ENCODE measurements at places on chromosomes 6 and 20.
A peak's percentile ranks its signal among the peaks of the same experiment; 100 is the strongest.

- no peak for DNase-seq
- peaks cover 4% of the 10 kb centered on the region for H3K4me1 ChIP-seq
- no peak overlapping the region for H3K4me3 ChIP-seq
- H3K36me3 ChIP-seq = no peaks in the 10 kb centered on the region
- H3K27ac ChIP-seq = no peak overlapping the region
- no peaks in the 10 kb centered on the region for H3K27me3 ChIP-seq
These were observed 28.9 kb downstream of the TREM1 start for GRCh38 chr6:41257369-41258195.

GRCh38 chr6:4973982-4974745 lies 29.7 kb downstream of the RPP40 start:
- H3K4me1 ChIP-seq = no peaks in the 10 kb centered on the region
- H3K36me3 ChIP-seq = no peaks in the 10 kb centered on the region
- no peak for DNase-seq

GRCh38 chr6:71675386-71675785 lies 211.0 kb upstream of the RIMS1 start:
- H3K36me3 ChIP-seq = no peaks in the 10 kb centered on the region
- no peaks in the 10 kb centered on the region for H3K4me1 ChIP-seq
- H3K4me3 ChIP-seq = no peak overlapping the region
- no peaks in the 10 kb centered on the region for H3K27me3 ChIP-seq
- DNase-seq = no peak

GRCh38 chr6:14360565-14360964 lies 243.0 kb downstream of the CD83 start:
- no peak for DNase-seq
- peaks cover under 1% of the 10 kb centered on the region for H3K4me1 ChIP-seq
- H3K4me3 ChIP-seq = no peak overlapping the region
- H3K36me3 ChIP-seq = no peaks in the 10 kb centered on the region

GRCh38 chr6:24775520-24776058 lies 852 bp downstream of the GMNN start:
- peak overlapping the region; percentile 90 for H3K4me3 ChIP-seq
- no peak for DNase-seq

DNA sequence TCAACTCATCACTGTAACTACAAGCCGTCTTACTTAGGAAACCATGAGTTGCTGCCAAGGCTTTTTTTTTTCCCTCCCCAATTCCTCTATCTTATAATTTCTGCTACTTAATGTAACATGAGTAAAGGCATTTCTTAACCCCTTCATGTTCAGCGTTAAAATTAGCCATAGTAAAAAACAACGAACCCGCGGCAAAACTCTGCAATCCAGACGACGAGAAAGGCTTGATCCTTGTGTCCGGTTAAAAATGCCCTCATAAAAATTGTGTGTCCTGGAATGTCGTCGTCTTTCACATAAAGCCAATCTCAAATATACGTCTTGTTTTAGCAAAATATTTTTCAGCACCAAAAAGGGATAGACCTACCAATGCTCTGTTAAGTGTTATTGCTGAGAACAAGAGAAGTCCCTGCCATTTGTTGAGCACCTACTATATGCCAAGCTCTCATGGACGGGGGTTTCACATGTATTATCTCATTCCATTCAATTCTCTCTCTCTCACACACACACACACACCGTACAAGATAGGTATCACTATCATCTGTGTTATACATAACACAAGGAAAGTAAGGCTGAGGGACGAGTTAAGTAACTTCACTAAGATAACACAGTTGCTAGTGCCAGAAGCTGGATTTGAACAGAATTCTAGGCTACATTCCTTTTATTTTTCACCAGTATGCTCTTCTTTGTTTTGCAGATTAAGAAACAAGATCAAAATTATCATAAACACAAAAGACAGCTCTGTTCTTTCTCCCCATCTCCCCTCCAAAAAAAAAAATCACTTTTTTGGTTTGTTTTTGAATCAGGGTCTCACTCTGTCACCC lies 683 bp upstream of the ARHGAP18 start:
- H3K4me3 ChIP-seq = peak overlapping the region; percentile 24
- no peaks in the 10 kb centered on the region for H3K36me3 ChIP-seq
- peak overlapping the region; percentile 75 for H3K27ac ChIP-seq
- DNase-seq = no peak

GRCh38 chr20:57240581-57241362 lies 25.7 kb downstream of the BMP7 start:
- no peaks in the 10 kb centered on the region for H3K4me1 ChIP-seq
- H3K27ac ChIP-seq = no peak overlapping the region
- H3K36me3 ChIP-seq = no peaks in the 10 kb centered on the region

DNA sequence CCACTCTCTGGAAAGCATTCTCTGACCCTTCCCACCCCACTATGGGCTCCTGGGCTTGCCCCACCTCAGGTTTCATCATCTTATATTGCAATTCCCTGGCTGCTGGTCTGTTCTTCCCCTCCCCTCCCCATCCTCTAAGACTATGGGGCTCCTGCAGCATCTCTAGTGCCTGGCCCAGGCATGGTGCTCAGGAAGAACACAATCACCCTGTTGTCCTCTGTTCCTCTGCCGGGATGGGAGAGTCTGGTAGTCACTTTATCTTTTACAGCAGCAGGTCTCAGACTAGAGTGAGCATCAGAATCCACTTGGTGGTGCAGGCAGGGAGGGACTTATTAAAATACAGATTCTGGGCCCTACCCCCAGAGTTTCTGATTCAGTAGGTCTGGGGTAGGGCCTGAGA lies 5.0 kb upstream of the LPIN3 start:
- no peak for DNase-seq
- peaks cover 9% of the 10 kb centered on the region for H3K4me1 ChIP-seq
- no peaks in the 10 kb centered on the region for H3K36me3 ChIP-seq
- no peaks in the 10 kb centered on the region for H3K27me3 ChIP-seq
- no peak overlapping the region for H3K27ac ChIP-seq
- H3K4me3 ChIP-seq = no peak overlapping the region

DNA sequence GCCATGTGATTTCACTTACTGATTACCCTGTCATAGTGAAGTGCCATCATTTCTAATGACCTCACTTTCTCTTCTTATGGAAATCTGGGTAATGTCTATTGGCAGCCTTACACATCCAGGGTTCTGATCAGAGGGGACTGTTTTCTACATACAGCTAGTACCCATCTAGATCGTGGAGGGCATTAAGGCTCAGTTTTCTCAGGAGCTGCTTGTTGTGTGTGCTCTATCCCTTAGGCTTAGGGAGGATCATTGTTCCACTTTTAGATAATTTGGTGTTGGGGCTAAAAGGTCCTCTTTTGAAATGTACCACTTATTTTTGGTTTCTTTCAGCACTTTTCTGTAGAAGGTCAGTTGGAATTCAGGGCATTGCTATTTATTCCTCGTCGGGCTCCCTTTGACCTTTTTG lies 3.8 kb downstream of the HSP90AB1 start:
- H3K27me3 ChIP-seq = no peaks in the 10 kb centered on the region
- H3K4me3 ChIP-seq = no peak overlapping the region
- no peak for DNase-seq
- H3K36me3 ChIP-seq = peaks cover 81% of the 10 kb centered on the region
- H3K27ac ChIP-seq = no peak overlapping the region

DNA sequence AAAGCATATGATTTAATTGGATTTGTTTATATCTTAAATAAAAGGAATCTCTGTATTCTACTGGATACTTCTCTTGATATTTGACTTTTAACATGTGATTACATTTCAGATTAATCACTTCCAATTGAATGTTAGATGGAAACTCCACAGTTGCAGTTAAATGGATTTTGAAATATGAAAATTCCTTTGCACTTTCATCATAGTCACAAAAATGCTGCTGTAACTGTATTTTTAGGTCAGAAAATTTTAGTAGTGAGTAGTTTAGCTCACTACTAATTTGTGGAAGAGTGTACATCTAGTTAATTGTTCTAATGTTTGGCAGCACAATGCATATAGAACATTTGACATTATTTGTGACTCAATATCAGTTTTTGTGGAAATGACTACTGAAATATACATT lies 26.8 kb downstream of the PTCHD4 start:
- no peak for DNase-seq
- no peaks in the 10 kb centered on the region for H3K4me1 ChIP-seq
- H3K27ac ChIP-seq = no peak overlapping the region
- no peaks in the 10 kb centered on the region for H3K27me3 ChIP-seq
- H3K36me3 ChIP-seq = no peaks in the 10 kb centered on the region

DNA sequence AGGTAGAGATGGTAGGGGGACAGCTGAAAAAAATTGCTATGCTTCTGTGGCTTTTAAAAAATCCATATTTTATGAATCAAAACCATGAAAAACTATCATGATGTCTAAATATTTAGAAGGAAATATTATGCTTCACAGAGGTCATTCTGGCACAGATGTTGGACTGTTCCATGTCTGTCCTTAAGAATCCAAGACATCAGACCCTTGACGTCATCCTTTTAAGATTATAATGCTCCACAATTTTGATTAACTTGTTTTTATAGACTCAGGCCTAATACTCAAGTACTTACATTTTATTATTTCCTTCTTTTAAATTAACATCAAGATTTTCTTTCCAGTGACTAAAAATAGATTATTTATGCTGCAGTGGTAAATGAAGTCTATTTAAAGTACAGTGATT lies 29.7 kb downstream of the FILIP1 start:
- no peak overlapping the region for H3K27ac ChIP-seq
- H3K4me3 ChIP-seq = no peak overlapping the region
- H3K27me3 ChIP-seq = no peaks in the 10 kb centered on the region
- DNase-seq = no peak

DNA sequence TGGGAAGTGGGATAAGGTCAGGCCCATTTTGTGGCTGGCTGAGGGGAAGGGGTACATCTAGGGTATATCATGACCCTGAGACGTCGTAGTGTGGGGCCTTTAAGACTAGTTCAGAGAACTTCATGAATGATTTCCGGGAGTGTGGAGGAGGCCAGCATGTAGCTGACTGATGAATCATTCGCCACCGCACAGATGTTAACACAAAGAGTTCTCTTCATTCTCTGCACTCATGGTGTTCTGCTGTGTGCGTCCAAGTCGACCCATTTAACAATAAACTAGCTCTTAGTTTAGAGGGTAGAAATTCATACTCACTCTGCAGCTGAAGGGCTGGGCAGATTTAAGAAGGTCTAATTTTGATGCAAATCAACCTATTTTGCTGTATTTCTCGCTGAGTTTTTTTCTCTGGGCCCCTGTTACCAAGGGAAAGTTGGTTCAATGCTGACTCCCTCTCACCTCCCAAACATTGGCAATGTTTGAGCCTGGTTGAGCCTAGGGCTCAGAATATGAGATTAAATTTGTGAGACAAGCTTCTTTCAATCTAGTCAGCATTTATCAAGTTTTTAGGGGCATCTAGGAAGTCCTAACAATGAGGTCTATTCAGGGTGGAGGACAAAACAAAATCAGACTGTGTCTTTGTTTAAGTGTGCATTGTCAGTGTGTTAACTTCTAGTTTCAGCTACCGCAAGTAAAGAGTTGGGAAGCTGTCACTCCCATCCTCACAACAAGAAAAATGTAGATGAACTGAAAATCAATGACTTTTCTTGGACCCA lies 106.8 kb upstream of the CBLN4 start:
- H3K4me3 ChIP-seq = no peak overlapping the region
- H3K27me3 ChIP-seq = no peaks in the 10 kb centered on the region
- H3K4me1 ChIP-seq = no peaks in the 10 kb centered on the region

- no peaks in the 10 kb centered on the region for H3K4me1 ChIP-seq
- no peak for DNase-seq
- no peak overlapping the region for H3K27ac ChIP-seq
- H3K27me3 ChIP-seq = peaks cover 2% of the 10 kb centered on the region
- no peaks in the 10 kb centered on the region for H3K36me3 ChIP-seq
These were observed 43.8 kb downstream of the TMEM244 start for GRCh38 chr6:129817332-129817731.

- no peaks in the 10 kb centered on the region for H3K36me3 ChIP-seq
- H3K4me1 ChIP-seq = no peaks in the 10 kb centered on the region
- no peaks in the 10 kb centered on the region for H3K27me3 ChIP-seq
These were observed 248.8 kb downstream of the ERMARD start for GRCh38 chr6:170000071-170000843.

DNA sequence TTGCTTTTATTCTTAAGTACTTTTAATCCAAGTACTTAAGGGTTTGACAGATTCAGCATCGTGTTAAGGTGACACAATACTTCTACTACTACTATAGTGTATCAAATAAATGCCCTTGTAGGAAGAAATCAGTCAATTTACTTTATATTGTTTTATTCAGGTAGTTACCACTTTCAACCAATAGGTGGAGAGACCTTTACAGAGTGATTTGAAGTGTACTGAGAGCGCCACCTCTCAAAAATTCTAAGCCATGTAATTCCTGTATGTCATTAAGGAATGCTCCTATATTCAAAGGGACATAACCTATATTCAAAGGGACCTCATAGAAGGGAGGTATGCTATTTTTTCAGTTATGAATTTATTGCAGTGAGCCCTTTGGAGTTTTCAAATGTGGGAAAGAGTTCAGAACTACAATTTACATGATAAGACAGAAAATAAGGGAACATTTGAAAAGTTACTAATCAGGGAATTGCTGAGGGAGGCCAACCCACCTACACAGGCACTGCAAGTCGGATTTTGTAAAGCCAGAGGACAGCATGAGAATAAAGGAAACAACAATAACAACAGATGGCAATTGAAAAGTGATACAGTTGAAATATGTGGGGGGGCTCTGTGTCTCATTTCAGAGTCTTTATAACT lies 955.6 kb downstream of the TBC1D32 start:
- no peak overlapping the region for H3K4me3 ChIP-seq
- no peak for DNase-seq
- no peak overlapping the region for H3K27ac ChIP-seq
- H3K4me1 ChIP-seq = no peaks in the 10 kb centered on the region
- no peaks in the 10 kb centered on the region for H3K36me3 ChIP-seq

GRCh38 chr6:3367630-3368029 lies 89.2 kb downstream of the SLC22A23 start:
- H3K27ac ChIP-seq = no peak overlapping the region
- no peak overlapping the region for H3K4me3 ChIP-seq
- H3K36me3 ChIP-seq = no peaks in the 10 kb centered on the region
- peaks cover 13% of the 10 kb centered on the region for H3K27me3 ChIP-seq

- H3K27me3 ChIP-seq = no peaks in the 10 kb centered on the region
- H3K36me3 ChIP-seq = no peaks in the 10 kb centered on the region
- no peaks in the 10 kb centered on the region for H3K4me1 ChIP-seq
- no peak overlapping the region for H3K4me3 ChIP-seq
- no peak for DNase-seq
- no peak overlapping the region for H3K27ac ChIP-seq
These were observed 80.1 kb downstream of the DLL1 start for GRCh38 chr6:170210651-170211403.

- H3K4me1 ChIP-seq = peaks cover 60% of the 10 kb centered on the region
- peak; percentile 36 for DNase-seq
- peak overlapping the region; percentile 82 for H3K4me3 ChIP-seq
- no peaks in the 10 kb centered on the region for H3K36me3 ChIP-seq
These were observed 1.1 kb downstream of the LRRC1 start for GRCh38 chr6:53795702-53796450.

- H3K27me3 ChIP-seq = no peaks in the 10 kb centered on the region
- no peak for DNase-seq
- H3K36me3 ChIP-seq = no peaks in the 10 kb centered on the region
- no peaks in the 10 kb centered on the region for H3K4me1 ChIP-seq
- no peak overlapping the region for H3K27ac ChIP-seq
These were observed 334.1 kb upstream of the KCNQ5 start for GRCh38 chr6:72287801-72288200.

Data from DND-41 (cell line).